HepG2 (cell line): ENCODE measurements at places on chromosomes 16 and 17. TPM values are rescaled to one million over a fixed set of nuclear protein-coding genes. Genes with fewer than 3 reads are reported as not detected.

DNA sequence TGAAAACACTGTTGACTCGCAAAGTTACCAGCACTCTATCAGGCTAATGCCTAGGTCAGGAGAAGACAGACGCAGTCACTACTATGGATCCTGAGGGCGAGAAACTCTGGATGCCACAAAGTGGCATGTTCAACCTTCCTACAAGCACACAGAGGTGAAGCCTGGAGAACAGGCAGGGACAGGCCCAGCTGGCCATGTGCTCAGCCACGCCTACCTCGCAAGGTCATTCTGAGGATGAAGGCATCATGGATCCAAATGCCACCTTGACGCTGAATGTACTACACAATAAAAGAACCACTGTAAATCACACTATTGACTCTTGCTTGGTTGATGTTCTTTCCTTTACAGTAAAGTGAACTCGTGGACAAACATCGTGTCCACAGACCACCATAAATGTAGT lies 85.8 kb downstream of the ANKRD11 start:
- H3K36me3 ChIP-seq: peaks cover 6% of the 10 kb centered on the region
- H3K4me1 ChIP-seq: peaks cover 68% of the 10 kb centered on the region
- DNase-seq: no peak
- H3K27ac ChIP-seq: no peak overlapping the region

Gene GPR142
- not detected in 2 replicates for polyA plus RNA-seq

Gene TEDC2
- 5.9 and 6.2 TPM in 2 replicates for polyA plus RNA-seq

Gene SCPEP1
- 20.9 and 24.3 TPM in 2 replicates for polyA plus RNA-seq

GRCh38 chr17:8081876-8082275 lies 5.6 kb downstream of the ALOX12B start:
- no peak overlapping the region for H3K27ac ChIP-seq
- no peak overlapping the region for H3K4me3 ChIP-seq
- no peaks in the 10 kb centered on the region for H3K36me3 ChIP-seq
- no peak for DNase-seq
- H3K27me3 ChIP-seq: peaks cover 46% of the 10 kb centered on the region; the same call in 2 of the 3 replicates
- H3K4me1 ChIP-seq: peaks cover 24% of the 10 kb centered on the region

Gene USP43
- polyA plus RNA-seq: 1.6 and 1.7 TPM in 2 replicates

- H3K27ac ChIP-seq: no peak overlapping the region
- no peak for DNase-seq
- H3K27me3 ChIP-seq: peaks cover 6% of the 10 kb centered on the region; the same call in 2 of the 3 replicates
- H3K4me1 ChIP-seq: peaks cover 81% of the 10 kb centered on the region
Observed at GRCh38 chr16:4283441-4283840, 10.6 kb upstream of the TFAP4 start.

DNA sequence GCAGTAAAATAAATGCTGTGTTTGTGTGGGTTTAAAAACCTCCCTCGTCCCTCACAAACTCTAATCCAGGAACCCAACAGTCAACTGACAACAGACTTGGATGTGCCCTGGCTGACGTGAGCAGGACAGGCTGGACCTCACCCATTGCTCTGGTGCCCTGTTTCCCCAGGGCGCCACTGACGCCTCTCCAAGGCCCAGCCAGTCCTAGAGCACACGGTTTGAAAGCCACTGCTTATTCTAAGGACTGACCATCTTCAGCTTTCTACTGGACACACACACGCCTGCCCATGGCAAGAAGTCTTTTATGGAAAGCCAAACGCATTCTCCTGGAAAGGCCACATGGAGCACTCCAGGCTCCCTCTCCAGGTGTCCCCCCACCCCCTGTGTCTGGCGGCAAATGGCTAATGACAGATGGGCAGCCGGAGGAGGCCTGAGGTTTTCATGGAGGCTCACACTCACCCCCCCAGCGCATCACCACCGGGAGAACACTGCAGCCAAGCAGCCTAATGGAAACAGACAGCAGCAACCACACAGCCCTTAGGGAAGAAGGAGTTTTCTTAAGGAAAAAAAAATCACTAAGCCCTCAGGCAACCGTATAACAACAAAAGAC lies 319.2 kb downstream of the SOX9 start:
- H3K27me3 ChIP-seq: no peaks in the 10 kb centered on the region
- no peak overlapping the region for H3K4me3 ChIP-seq
- H3K4me1 ChIP-seq: peaks cover 99% of the 10 kb centered on the region

GRCh38 chr17:7478276-7479212 lies 887 bp downstream of the ZBTB4 start:
- H3K4me3 ChIP-seq: peak overlapping the region; percentile 72
- no peaks in the 10 kb centered on the region for H3K36me3 ChIP-seq
- H3K27me3 ChIP-seq: no peaks in the 10 kb centered on the region
- peaks cover 83% of the 10 kb centered on the region for H3K4me1 ChIP-seq
- DNase-seq: no peak
- peak overlapping the region; percentile 75 for H3K27ac ChIP-seq

DNA sequence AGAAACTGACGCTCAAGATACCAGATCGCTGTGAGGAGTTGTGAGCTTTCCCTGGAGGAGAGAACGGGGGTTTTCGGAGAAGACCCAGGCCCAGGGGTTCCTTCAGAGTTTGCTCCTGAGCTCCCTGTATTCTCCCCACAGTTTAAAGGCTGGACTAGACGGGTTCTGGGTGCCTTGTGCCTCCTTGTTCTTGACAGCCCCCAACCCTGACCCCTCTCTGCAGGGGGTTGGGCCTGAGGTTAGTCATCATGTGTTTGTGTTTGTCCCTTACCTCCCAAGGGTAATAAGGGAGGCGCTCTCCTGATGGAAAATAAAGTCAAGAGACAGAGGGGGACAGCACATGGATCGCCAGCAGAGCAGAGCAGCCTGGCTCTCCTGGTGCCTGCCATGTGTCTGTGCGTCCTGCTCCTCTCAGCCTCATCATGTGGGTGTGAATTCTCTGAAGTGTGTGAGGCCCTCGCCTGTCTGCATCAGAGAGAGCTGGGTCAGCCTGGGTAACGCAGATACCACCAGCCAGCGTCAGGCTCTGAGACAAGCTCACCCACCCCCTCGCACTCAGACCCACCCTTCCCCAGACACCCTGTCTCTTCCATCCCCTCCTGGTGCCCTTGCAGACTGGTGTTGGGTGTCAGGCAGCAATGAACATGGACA lies 8.7 kb downstream of the HEXIM2 start:
- DNase-seq: no peak
- H3K4me3 ChIP-seq: 0 out of 2 replicates have a peak overlapping the region, but pooled peaks have one; percentile 68
- peak overlapping the region; percentile 97 for H3K27ac ChIP-seq
- H3K4me1 ChIP-seq: peaks cover 56% of the 10 kb centered on the region
- H3K27me3 ChIP-seq: no peaks in the 10 kb centered on the region

DNA sequence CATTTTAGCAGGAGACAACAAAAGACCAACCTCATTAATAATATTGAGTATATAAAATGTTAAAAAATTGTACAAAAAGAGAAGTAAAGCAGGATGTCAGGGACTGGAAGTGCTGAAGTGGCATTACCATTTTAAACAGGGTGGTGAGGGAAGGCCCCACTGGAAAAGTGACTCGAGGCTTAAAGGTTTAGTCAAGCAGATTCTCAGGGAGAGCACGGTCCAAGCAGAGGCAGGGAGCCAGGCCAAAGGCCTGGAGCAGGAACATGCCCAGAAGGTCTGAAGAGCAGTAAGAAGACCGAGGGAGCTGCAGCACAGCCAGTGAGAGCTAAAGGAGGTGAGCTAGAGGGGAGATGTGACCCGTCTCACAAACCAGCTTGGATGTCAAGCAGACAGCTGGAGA lies 7.6 kb downstream of the XPO6 start:
- H3K4me1 ChIP-seq: peaks cover 46% of the 10 kb centered on the region
- DNase-seq: no peak
- H3K36me3 ChIP-seq: peaks cover 27% of the 10 kb centered on the region
- H3K27ac ChIP-seq: peak overlapping the region; percentile 1
- H3K27me3 ChIP-seq: no peaks in the 10 kb centered on the region

DNA sequence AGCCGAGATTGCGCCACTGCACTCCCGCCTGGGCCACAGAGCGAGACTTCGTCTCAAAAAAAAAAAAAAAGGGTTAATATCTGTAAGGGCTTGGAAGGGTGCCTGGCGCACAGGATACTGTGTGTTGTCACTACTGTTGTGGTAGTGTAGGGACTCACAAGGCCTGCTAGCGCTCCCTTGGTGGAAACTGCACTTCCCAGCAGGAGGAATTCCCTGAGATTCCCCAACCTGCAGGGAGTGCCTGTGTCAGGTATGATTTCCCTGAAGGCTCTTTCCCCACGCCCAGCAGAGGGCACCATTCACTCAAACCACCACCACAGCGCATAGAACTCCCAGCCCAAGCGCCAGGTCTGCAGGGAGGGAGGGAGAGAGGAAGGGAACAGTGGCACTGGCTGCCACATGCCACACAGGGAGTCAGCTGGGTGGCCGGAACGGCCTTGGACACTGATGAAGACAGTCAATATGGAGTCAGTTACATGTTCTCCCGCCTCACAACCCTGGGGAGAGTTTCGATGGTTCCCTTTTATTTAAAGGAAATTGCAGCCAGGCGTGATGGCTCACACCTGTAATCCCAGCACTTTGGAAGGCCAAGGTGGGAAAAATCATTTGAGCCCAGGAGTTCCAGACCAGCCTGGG lies 32.7 kb upstream of the CDH1 start:
- no peaks in the 10 kb centered on the region for H3K27me3 ChIP-seq
- H3K36me3 ChIP-seq: no peaks in the 10 kb centered on the region
- peaks cover 40% of the 10 kb centered on the region for H3K4me1 ChIP-seq
- peak; percentile 89 for DNase-seq
- H3K4me3 ChIP-seq: no peak overlapping the region
- no peak overlapping the region for H3K27ac ChIP-seq

GRCh38 chr16:6375465-6376075 lies 957.1 kb upstream of the RBFOX1 start:
- H3K4me1 ChIP-seq: no peaks in the 10 kb centered on the region
- no peak for DNase-seq
- no peaks in the 10 kb centered on the region for H3K36me3 ChIP-seq
- H3K27ac ChIP-seq: no peak overlapping the region
- H3K27me3 ChIP-seq: no peaks in the 10 kb centered on the region

DNA sequence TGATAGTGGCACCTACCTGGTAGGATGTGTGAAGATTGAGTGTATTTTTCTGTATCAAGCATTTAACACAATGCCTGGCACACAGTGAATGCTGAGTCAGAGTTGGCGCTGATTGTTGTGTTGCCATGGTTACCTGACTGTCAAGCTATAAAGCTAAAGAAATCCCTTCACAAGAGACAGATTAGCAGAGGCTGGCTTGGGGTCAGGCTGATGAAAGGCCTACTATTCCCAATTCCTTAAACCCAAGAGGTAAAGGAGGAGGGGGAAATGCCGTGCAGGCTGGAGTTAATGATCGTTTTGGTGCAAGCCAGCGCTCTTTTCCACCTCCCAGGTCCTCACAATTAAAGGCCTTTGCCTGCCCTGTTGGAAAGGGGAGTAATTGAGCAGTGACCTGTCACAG lies 5.9 kb downstream of the CLEC19A start:
- DNase-seq: no peak
- H3K4me1 ChIP-seq: no peaks in the 10 kb centered on the region
- H3K4me3 ChIP-seq: no peak overlapping the region

GRCh38 chr17:36212272-36212605 lies 1.4 kb downstream of the CCL4L2 start:
- DNase-seq: no peak
- no peaks in the 10 kb centered on the region for H3K4me1 ChIP-seq
- peaks cover 2% of the 10 kb centered on the region for H3K27me3 ChIP-seq
- H3K27ac ChIP-seq: no peak overlapping the region
- no peak overlapping the region for H3K4me3 ChIP-seq

- H3K27me3 ChIP-seq: no peaks in the 10 kb centered on the region
- H3K4me1 ChIP-seq: peaks cover 18% of the 10 kb centered on the region
- H3K36me3 ChIP-seq: no peaks in the 10 kb centered on the region
- no peak overlapping the region for H3K4me3 ChIP-seq
Observed at GRCh38 chr17:72935984-72936383, 156.5 kb downstream of the SLC39A11 start.

Gene CD7
- 72.7 and 76.4 TPM in 2 replicates for polyA plus RNA-seq

Gene ABCC11
- 1.4 and 2.2 TPM in 2 replicates for polyA plus RNA-seq

Gene KRTAP4-9
- polyA plus RNA-seq: not detected in 2 replicates

GRCh38 chr17:66934040-66934439 lies 30.5 kb upstream of the CACNG4 start:
- DNase-seq: no peak
- H3K27me3 ChIP-seq: peaks cover 8% of the 10 kb centered on the region; the same call in 1 of the 2 replicates
- no peak overlapping the region for H3K27ac ChIP-seq
- H3K4me3 ChIP-seq: no peak overlapping the region
- no peaks in the 10 kb centered on the region for H3K4me1 ChIP-seq
- no peaks in the 10 kb centered on the region for H3K36me3 ChIP-seq

DNA sequence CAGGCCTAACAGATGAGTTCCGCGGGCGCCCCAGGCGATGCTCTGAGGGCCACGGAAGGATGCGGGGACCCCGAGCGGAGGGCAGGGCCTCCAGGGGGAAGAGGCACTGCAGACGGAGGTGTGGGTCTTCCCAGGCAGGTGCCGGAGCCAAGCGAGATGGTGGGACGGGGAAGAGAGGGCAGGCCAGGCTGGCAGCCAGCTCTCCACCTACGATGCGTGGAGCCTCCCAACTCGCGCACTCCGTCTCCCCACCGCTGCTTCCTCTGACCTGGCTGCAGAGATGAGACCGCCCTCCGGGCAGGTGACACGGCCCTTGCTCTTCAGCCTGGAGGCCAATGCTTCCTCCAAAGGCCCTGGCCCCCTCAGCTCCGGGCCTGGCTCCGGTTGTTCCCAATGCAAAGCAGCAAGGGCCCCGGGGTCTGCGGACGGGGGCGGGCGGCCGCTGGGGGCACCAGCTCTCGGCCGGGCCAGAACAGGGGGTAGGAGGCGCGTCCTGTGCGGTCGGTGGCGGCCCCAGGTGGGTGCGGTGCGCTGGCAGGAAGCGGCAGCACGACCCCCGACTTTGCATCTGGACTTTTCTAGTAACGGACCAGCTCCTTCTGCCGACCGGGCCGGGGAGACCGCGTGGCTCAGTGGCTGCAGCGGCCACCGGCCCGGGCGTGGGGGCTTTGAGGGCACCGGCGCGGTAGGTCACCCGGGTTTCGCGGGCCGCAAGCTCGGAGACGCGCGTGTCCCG lies 1.5 kb upstream of the SOX8 start:
- H3K27ac ChIP-seq: no peak overlapping the region
- H3K27me3 ChIP-seq: peaks cover 20% of the 10 kb centered on the region
- no peak for DNase-seq
- peak overlapping the region; percentile 40 for H3K4me3 ChIP-seq

GRCh38 chr16:14302031-14302398 lies 230.9 kb downstream of the MRTFB start:
- H3K27me3 ChIP-seq: peaks cover 4% of the 10 kb centered on the region; the same call in 2 of the 3 replicates
- H3K36me3 ChIP-seq: no peaks in the 10 kb centered on the region
- peak overlapping the region; percentile 56 for H3K27ac ChIP-seq
- peak overlapping the region; percentile 91 for H3K4me3 ChIP-seq

Gene KIF19
- polyA plus RNA-seq: not detected in 2 replicates

DNA sequence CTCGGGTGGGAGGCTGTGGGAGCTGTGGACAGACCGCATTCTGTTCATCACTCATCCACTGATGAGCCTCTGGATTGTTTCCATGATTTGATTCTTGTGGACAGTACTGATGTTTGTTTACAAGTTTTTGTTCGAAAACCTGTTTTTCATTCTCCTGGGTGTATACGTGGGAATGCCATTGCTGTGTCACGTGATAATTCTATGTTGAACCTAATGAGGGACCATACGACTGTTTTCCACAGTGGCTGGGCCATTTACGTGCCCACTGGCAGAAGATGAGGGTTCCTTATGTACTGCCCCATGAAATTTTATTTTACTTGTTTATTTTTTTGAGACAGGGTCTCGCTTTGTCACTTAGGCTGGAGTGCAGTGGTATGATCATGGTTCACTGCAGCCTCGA lies 2.6 kb upstream of the ALG1 start:
- H3K4me3 ChIP-seq: no peak overlapping the region
- DNase-seq: no peak
- H3K27me3 ChIP-seq: no peaks in the 10 kb centered on the region
- peaks cover 6% of the 10 kb centered on the region for H3K36me3 ChIP-seq
- H3K27ac ChIP-seq: no peak overlapping the region

- H3K27ac ChIP-seq: no peak overlapping the region
- H3K27me3 ChIP-seq: no peaks in the 10 kb centered on the region
- H3K4me3 ChIP-seq: no peak overlapping the region
- no peak for DNase-seq
- H3K36me3 ChIP-seq: no peaks in the 10 kb centered on the region
Observed at GRCh38 chr16:28237754-28238357, 26.1 kb upstream of the XPO6 start.

Gene CSH1
- not detected in 2 replicates for polyA plus RNA-seq
